ENCODE measurements at places on chromosomes 1 and 21.

GRCh38 chr1:162137179-162137960 lies 67.9 kb downstream of the NOS1AP start:
- DNase-seq = no peak

- no peak for DNase-seq
Observed at GRCh38 chr1:59453297-59453968, 156.5 kb downstream of the FGGY start.

GRCh38 chr1:162191396-162192305 lies 122.2 kb downstream of the NOS1AP start:
- no peak for DNase-seq

DNA sequence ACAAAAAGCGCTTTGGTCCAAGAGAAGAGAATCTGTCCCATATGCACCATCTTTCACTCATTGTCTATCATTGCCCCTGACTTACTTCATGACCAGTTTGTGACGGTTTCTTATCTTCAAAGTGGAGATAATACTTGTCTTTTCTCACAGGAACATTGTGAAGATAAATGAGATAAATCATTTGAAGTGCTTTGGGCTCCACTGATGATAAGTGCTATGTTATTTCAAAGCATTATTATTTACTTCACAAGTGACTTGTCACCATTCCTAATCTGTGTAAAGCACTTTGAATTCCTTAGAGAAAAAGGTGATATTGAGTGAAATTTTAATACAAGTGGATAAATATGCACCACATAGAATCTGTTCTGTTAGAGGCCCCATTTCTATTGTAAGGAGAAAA lies 731.6 kb upstream of the PTBP2 start:
- no peak for DNase-seq

GRCh38 chr1:212967801-212968200 lies 17.5 kb downstream of the VASH2 start:
- DNase-seq = no peak

DNA sequence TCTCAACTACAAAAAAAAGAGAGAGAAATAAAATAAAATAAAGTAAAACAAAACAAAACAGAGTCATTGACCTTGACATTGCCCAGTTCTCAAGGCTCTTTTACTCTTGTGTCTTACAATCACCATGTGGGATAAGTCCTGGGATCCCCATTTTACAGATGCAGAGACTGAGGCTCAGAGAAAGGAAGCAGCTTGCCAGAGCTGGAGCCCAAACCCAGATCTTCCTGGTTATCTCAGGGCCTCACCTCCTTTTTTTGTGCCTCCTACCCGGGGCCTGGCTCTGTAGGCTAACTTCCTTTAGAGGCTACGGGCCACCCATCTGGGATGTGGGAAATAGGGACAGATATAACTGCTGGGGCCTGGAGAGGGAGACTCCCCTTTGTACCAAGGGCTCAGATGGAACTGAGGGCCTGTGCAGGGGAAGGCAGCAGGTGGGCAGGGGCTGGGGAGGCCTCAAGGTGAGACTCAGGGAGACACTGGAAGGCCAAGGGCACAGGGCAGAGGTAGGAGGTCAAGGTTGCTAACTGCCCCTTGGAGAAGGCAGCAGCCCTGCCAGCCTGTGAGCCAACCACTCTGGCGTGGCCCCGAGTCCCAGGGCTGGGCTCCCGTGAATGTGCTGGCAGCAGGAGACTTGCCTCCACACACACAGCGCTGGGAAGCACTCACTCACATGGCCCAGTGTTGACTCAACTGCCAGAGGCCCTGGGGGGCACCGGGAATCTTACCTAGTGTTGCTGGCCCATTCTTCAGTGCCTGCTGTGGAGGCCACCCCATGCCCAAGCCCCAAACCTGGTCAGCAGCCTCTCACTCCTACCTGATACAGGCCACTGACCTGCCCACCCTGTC lies 6.5 kb upstream of the ECE1 start:
- no peak for DNase-seq

- no peak for DNase-seq
Observed at GRCh38 chr1:54112027-54112426, 40.8 kb downstream of the CDCP2 start.

GRCh38 chr1:160080381-160081100 lies 797 bp upstream of the KCNJ9 start:
- no peak for DNase-seq

GRCh38 chr1:159921700-159922504 lies 3.4 kb downstream of the TAGLN2 start:
- no peak for DNase-seq

DNA sequence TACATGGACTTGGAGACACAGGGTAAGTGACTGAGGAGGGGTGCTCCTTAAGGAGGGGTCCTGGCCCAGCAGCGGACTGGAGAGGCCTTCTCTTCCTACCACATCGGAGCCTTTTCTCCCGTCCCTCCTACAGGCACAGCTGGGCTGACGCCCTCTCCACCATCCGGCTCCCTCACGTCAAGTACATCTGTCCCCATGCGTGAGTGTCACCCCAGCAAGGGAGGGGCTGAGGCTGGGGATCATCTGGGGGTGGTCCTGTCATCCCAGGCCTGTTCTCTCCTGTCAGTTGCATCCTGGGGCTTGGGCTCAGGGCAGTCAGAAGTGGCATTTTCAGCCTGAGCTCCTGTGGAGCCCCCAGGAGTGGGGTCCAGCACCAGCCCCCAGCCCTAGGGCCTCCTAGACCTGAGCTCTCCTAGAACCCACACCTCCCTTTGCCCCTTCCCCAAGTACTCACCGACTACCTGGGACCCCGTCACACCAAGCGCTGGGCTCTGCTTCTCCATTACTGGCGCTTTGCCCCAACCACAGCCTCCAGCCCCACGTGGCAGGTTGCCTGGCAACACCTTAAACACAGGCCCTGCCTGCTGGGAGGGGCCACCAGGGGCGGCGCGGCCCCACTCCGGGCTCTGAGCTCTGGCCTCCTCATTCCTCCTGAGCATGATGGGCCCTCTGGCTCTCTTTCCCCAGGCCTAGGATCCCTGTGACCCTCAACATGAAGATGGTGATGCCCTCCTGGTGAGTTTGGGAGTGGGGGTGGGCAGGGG lies 2.3 kb downstream of the LYPLA2 start:
- no peak for DNase-seq

DNA sequence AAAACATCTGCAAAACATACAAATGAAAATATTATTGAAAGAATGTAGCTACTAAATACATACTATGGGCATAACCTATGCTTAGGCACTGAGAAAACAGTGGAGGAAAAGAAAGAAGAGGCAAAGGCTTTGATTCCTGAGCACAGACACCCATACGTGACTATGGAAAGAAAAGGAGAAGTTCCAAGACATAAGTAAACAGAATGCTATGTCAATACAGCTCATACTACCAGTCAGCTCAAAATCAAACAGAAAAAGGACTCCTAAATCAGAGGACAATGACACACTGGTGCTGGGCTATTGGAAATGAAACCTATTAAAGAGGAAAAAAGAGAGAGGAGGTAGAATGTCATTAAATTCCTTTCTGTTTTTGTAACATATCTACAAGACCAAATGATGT lies 225.4 kb downstream of the SMYD3 start:
- DNase-seq = no peak

GRCh38 chr1:28437264-28437923 lies 67.9 kb downstream of the PHACTR4 start:
- DNase-seq = no peak

- DNase-seq = no peak
Observed at GRCh38 chr1:224704107-224704735, 88.1 kb downstream of the CNIH3 start.

DNA sequence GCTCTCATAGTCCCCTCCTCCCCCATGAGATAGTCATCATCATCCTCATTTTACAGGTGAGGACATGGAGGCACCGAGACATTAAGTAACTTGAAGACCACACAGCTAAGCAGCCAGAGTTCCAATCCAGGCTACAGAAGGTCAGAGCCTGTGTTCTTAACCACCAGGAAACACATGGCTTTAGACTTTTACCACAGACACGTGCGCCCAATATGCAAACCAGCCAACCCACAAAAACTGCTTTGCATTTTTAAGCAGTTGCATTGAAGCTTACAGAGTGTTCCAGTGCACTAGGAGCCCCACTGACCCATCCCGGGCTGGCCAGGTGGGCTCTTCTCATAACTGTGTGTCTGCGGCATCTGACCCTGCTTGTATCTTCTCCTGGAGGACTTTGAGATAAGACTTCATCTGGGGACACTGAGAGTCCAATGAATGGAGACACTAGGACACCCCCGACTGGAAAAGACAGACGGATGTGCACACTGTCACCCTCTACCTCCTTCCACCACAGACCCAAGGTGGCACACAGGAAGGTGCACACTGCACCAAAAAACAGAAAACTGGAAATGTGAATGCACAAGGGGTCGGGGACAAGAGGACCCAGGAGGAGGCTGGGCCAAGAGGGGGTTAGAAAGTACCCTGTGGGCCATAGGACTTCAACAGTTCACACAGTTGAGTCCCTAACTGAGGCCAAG lies 56.4 kb downstream of the ETS2 start:
- DNase-seq = no peak

- DNase-seq = no peak
Observed at GRCh38 chr1:3436451-3436850, 18.0 kb upstream of the ARHGEF16 start.

- DNase-seq = no peak
Observed at GRCh38 chr1:3858231-3858981, 1.1 kb downstream of the DFFB start.

DNA sequence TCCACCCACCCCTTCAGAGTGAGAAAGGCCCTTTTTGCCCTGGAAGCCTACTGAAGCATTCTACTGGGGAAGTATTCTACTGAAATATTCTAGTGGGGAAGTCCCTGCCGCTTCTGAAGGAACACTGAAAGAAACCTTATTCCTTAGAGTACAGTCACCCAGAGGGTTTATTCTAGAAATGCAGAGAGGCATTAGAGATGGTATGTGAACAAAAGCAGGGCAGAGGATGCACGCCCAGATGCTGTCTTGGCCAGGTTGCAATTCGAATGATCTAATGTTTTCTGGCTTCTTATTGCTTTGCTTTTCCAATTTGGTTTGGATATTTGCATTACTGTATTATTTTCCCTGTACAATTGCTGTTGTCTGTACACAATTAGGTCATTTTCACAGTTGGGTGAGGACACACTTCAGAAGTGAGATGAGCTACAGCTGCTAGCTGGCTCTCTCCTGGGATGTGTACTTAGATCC lies 37.1 kb downstream of the CCN1 start:
- DNase-seq = no peak

- no peak for DNase-seq
Observed at GRCh38 chr1:99652881-99653281, 7.0 kb downstream of the PALMD start.

DNA sequence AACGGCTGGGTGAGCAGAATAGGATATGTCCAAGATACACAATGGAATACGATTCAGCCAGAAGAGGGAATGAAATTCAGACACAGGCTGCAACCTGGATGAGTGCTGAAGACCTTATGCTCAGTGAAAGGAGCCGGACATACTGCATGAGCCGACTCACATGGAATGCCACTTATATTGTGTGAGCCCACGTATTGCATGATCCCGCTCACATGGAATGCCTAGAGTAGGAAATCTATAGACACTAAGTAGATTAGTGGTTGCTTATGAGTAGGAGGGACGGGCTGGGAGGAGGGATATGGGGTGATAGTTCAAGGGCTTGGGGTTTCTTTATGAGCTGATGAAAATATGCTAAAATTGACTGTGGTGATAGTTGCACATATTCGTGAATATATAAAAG lies 26.8 kb downstream of the TMPRSS2 start:
- DNase-seq = no peak

DNA sequence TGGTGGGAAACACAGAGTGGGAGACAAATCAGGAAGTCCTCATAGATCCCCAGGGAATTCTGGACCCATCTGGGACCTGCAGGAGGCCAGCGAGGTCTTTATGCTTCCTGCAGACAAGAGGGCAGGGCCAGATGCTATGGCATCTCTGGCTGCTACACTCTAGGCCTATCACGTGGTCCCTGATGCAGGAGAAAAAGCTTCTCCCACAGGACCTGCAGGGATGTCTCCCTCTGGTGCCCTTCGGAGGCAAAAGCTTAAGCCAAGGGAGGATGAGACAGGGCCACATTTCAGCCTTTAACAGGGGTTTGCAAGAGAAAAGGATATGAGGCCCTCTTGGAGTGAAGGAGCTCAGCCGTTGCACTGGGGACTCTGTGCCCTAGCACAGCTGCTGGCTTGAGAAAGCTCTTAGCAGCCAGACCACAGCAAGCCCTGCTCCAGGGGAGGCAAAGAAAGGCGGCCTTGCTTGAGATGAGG lies 243.0 kb downstream of the C1orf94 start:
- no peak for DNase-seq

GRCh38 chr1:203839081-203839480 lies 22.3 kb upstream of the SNRPE start:
- no peak for DNase-seq

- no peak for DNase-seq
Observed at GRCh38 chr1:42680921-42681683, 1.1 kb upstream of the YBX1 start.

- no peak for DNase-seq
Observed at GRCh38 chr1:5945445-5945844, 46.8 kb downstream of the NPHP4 start.

DNA sequence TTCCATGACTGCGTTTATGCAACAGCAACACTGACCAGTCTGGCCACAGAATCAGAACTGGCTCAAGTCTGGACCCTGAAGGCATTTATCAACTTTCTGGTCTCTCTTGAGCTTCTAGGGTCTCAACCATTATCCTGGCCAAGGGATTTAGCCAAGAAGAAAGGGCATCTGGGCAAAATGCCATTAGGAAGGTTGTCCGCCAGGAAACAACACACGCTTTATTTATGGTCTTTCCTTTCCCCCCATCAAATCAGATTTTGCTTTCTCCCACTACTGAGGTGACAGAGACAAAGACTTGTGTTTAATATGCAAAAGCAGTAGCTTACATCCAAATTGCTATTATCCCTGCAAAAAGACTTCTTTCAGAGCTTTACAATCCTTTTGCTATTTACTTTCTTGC lies 81.6 kb upstream of the PPP2R5A start:
- DNase-seq = no peak

DNA sequence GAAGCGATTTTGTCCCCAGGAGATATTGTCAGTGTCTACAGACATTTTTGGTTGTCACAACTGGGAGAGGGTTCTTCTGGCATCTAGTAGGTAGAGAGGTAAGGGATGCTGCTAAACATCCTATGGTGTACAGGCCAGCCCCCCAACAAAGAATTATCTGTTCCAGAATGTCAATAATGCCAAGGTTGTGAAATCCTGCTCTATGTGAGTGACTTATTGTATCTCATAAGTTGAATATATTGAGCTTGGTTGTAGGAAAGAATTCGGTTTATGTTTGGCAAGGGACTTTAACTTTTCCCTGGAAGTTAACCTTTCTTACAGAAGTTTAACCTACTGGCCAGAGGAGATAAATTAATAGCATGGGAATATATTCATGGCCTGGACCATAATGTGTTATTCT lies 52.6 kb upstream of the ANGPTL1 start:
- DNase-seq = no peak

- no peak for DNase-seq
Observed at GRCh38 chr1:162007466-162007865, 16.2 kb downstream of the OLFML2B start.

All from T-helper 1 cell (primary cell).